IPS DF 6.9 (cell line): ENCODE measurements at places on chromosomes 4 and X.

- no peaks in the 10 kb centered on the region for H3K4me1 ChIP-seq
- H3K4me3 ChIP-seq: no peak overlapping the region
- no peaks in the 10 kb centered on the region for H3K36me3 ChIP-seq
- no peak for DNase-seq
- no peak overlapping the region for H3K27ac ChIP-seq
Observed at GRCh38 chr4:6751611-6752485, 30.7 kb upstream of the KIAA0232 start.

DNA sequence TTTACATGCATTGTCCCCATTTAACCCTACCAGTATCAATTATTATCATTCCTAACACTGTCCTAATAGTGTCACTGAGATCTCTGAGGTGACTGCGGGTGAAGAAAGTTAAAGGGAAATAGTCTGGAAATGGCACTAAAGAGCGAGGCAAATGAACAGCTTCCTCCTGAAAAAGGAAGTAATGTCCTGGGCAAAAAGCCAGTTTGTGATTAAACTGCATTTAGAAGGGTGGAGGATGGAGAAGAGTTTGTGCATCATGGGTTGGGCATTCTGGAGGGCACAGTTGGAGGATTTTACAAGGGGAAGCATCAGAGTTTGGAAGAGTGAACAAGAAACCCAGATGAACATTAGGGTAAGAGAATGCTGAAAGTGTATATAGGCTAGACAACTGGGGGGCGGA is 60.5 kb upstream of the SLC25A4 start:
- no peaks in the 10 kb centered on the region for H3K27me3 ChIP-seq
- no peak for DNase-seq
- peaks cover 12% of the 10 kb centered on the region for H3K4me1 ChIP-seq
- H3K4me3 ChIP-seq: no peak overlapping the region
- H3K27ac ChIP-seq: no peak overlapping the region

DNA sequence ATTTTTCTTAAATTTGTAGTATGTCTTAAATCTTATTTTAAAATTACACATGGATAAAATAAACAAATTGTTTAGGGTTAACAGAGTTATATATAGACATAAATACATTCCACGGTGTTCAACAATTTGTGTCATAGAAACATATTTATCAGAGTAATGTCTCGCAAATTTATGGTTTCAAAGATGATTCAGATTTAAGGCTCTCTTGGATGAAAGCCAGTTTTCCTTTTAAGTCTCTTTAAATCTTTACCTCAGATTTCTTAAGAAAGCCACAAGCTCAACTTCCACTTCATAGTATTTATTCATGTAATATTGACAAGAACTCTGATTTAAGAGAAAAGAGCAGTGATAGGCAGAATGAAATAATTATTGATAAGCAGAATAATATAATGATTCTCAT is 1254.8 kb upstream of the ADGRL3 start:
- no peaks in the 10 kb centered on the region for H3K4me1 ChIP-seq
- no peak overlapping the region for H3K27ac ChIP-seq
- no peak overlapping the region for H3K4me3 ChIP-seq
- H3K27me3 ChIP-seq: no peaks in the 10 kb centered on the region
- no peaks in the 10 kb centered on the region for H3K36me3 ChIP-seq

DNA sequence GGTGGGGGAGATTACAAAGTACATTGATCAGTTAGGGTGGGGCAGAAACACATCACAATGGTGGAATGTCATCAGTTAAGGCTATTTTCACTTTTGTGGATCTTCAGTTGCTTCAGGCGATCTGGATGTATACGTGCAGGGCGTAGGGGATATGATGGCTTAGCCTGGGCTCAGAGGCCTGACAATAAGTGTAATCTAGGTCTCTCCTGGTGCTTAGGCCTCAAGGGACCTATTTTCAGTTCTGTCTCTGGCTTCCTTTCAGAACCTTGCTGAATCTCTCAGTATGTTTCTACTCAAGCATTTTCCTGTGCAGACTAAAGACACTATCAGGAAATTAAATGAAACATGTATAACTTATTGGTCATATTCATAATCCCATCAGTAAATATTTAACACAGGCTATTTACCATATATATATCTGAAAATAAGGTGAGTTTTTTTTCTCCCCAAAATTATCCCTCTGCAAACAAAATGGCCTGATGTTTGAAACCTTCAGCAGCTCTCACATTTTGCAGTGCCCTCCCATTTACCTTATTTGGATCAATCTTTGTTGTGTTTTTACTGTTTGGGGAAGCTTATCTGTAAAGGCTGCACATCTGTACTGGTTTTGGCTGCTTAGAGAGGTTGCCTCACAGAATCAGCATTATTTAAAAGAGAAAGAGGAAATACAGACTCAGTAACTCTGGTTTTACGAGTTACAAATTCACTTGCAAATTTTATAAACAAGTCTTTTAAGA is 2.3 kb upstream of the ZCCHC4 start:
- DNase-seq: no peak
- no peaks in the 10 kb centered on the region for H3K27me3 ChIP-seq
- H3K4me3 ChIP-seq: no peak overlapping the region
- no peaks in the 10 kb centered on the region for H3K36me3 ChIP-seq
- H3K27ac ChIP-seq: no peak overlapping the region
